Progenitor cell of endocrine pancreas (in vitro differentiated cells): ENCODE measurements at places on chromosomes 13 and 19. TPM values are rescaled to one million over a fixed set of nuclear protein-coding genes. Genes with fewer than 3 reads are reported as not detected.

The CEACAM7 gene
- total RNA-seq, result not detected in 2 replicates

The CYP2A6 gene
- total RNA-seq, result not detected in 2 replicates

The PPM1N gene
- 0.62 TPM in 1 of 2 replicates, not detected in the other for total RNA-seq

The PGPEP1 gene
- 43.5 and 51.3 TPM in 2 replicates for total RNA-seq

The FRY gene
- total RNA-seq, result 12.0 and 14.3 TPM in 2 replicates

The KLK14 gene
- total RNA-seq, result 0.62 and 0.89 TPM in 2 replicates

The STX10 gene
- 49.2 and 55.9 TPM in 2 replicates for total RNA-seq

The SERP2 gene
- 6.3 and 6.8 TPM in 2 replicates for total RNA-seq

The C19orf38 gene
- total RNA-seq, result 0.31 and 0.33 TPM in 2 replicates
